ENCODE measurements at places on chromosomes 13 and 19. TPM values are rescaled to one million over a fixed set of nuclear protein-coding genes. Genes with fewer than 3 reads are reported as not detected.

The XRCC1 gene
- total RNA-seq = 8.7 TPM

The OR10H2 gene
- not detected for total RNA-seq

The CYP2A6 gene
- not detected for total RNA-seq

The SIGLEC12 gene
- 0.11 TPM for total RNA-seq

The ZNF420 gene
- total RNA-seq = 27.3 TPM

The AKAP8L gene
- 57.3 TPM for total RNA-seq

The ACP7 gene
- 0.11 TPM for total RNA-seq

The GSX1 gene
- total RNA-seq = not detected

DNA sequence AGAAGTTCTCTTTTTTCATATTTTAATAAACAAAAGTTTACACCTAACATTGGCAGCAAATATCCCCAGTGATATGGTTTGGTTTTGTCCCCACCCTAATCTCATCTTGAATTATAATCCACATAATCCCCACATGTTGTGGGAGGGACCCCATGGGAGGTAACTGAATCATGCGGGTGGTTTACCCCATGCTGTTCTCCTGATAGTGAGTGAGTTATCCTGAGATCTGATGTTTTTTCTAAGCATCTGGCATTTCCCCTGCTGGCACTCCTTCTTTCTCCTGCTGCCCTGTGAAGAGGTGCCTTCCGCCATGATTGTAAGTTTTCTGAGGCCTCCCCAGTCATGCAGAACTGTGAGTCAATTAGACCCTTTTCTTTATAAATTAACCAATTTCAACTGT lies 214.7 kb downstream of the SLITRK1 start:
- DNase-seq = no peak

- DNase-seq = no peak
Observed at GRCh38 chr19:51163257-51163656, 21.2 kb downstream of the SIGLEC7 start.

DNA sequence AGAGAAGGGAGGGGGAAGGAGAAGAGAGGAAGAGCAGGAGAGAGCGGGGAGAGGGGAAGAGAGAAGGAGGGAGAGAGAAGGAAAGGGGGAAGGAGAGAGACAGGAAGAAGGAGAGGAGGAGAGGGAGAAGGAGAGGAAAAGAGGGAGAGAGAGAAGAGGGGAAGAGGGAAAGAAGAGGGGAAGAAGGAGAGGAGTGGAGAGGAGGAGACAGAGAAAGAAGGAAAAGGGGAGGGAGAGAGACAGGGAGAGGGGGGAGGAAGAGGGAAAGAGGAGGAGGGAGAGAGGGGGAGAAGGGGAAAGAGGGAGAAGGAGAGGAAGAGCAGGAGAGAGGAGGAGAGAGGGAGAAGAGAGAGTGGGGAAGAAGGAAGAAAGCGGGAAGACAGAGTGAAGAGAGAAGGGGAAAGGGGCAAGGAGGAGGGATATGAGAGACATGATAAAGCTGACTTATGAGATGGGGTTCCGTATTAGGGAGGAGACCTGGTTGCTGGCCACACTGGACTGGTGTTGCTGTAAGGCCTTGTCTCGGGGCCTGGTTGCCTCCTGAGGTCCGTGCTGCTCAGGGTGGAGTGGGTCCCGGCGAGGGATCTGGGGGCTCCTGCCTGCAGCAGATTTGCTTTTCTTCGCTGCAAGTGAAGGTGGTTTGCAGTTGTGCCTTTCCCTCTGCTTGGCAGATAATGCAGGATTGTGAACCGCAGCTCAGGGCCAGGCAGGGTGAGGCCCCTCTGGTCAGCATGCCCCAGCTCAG lies 139.5 kb downstream of the TEX29 start:
- no peak for DNase-seq

DNA sequence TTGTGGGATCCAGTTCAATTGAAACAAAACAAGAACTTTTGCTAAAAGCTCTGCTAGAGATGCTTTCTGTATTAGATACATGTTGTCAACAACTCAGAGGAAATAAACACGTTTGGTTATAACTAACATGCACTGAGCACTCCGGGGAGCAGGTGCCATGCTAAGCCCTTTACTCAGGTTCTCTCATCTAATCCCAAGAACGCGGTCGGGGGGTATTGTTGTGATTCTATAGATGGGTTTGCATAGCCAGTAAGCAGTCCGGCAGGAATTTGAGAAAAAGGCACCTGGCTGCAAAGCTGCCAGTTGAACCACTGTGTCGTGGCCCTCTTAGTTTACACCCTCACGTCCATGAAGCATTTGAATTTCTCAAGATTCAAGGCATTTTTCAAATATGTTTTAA lies 24.3 kb upstream of the SPACA7 start:
- no peak for DNase-seq

DNA sequence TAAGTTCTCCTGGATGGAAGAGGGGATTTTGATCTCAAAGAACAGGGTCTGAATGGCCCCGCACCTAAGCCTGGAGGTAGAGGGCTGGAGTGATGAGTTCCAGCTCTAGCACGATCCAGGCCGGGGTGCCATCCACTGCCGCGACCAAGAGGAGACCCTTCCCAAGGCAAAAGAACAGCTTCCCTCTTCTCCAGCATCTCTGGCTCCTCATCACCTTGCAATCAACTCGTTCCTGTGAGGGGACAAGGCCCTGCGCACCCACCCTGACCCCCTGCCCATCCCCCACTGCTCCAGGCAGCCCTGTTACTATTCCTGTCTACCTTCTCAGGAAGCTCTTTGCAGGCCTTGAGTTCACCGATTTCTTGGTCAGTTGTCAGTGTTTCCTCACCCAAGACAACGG lies 17.8 kb downstream of the COL4A1 start:
- DNase-seq = no peak

DNA sequence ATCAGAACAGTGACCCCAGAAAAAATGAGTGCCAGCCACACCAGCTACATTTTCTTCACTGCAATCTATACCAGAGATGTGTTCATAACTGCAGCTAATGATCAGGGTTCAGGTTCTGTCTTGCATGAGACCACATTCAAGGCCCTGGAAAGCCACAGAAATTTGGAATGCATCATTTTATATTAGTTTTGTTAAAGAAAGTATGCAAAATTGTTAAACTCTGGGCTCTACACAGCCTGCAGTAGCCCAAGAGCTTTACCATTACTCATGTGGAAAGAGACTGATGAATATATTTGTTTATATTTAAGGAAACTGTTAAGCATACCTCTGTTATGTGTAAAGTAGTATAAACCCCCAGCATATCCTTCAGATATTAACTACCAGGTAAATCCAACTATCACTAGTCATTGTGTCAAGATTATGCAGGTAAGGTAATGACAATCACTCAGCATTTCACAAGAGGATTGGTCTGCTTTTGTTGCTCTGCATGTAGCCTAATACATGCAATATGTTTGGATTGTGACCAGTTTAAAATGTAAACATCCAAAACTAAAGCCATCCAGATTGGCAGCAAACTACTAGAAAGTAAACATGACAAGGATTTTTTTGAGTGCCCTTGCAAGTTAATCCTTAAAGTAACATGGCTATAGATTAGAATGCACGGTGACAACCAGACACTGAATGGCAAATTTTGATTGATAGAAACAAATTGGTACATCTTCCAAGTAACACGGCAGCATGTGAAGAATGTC lies 429.1 kb upstream of the ARGLU1 start:
- DNase-seq = no peak

DNA sequence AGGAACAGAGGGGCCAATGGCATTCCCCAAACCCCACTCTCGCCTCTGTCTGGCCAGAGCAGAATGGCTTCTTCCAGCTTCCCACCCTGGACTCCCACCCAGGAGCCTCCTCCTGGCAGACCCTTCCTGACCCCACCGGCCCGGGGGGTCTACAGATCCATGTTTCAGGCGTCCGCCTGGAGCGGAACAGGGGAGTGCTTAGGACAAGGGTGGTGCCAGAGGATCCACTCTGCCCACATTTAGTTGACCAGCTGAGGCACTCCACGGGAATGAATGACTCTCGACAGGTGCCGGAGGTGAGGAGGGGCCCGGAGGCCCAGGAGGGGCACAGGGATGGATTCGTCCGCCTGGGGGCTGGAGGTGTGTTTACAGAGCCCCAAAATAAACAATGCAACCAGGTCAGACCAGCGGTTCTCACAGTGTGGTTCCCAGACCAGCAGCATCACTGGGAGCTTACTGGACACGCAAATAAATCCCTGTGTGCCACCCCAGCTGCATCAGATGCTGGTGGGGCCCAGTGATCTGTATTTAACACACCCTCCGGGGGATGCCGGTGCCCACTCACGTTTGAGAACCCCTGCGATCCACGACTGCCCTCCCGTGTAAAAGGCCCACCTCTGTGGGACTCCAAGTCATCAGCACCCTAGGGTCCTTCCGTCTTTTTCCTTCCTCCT lies 15.1 kb upstream of the NCCRP1 start:
- no peak for DNase-seq

- DNase-seq = no peak
Observed at GRCh38 chr13:19586904-19587634, 25.7 kb upstream of the TPTE2 start.

GRCh38 chr19:10756791-10757190 lies 38.9 kb downstream of the DNM2 start:
- DNase-seq = no peak

- no peak for DNase-seq
Observed at GRCh38 chr13:69458013-69458412, 649.6 kb upstream of the ATXN8OS start.

GRCh38 chr13:86878781-86879180 lies 792.4 kb upstream of the SLITRK5 start:
- no peak for DNase-seq

DNA sequence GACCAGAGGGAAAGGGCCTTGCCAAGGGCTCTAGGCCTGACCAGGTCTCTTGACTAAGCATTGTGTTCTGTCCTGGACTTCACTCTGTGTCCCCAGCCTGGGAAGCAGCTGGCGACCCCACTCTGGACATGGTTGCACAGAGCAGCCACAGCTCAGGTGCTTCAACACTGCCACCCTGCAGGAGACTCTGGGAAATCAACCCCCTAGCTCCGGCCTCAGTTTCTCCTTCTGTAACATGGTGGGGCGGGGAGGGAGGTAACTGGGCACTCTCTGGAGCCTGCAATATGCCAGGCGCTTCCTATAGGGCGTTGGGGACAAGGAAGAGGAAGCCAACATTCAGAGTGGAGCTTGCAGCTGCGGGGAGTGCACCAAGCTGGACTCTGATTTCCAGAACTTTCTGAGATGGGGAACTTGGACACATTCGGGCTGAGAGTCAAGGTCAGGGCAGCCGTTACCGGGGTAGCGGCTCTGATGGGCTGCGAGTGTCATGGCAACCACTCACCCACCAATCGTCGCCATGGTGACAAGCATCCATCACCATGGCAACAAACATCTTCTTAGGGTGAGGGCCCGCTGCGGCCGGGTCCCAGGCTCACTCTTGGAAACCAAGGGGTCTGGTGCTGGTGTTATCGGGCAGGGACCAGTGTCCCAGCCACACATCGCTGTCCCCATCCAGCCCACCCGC lies 12.8 kb downstream of the F2RL3 start:
- no peak for DNase-seq

GRCh38 chr13:75217949-75218348 lies 264.0 kb downstream of the TBC1D4 start:
- no peak for DNase-seq

DNA sequence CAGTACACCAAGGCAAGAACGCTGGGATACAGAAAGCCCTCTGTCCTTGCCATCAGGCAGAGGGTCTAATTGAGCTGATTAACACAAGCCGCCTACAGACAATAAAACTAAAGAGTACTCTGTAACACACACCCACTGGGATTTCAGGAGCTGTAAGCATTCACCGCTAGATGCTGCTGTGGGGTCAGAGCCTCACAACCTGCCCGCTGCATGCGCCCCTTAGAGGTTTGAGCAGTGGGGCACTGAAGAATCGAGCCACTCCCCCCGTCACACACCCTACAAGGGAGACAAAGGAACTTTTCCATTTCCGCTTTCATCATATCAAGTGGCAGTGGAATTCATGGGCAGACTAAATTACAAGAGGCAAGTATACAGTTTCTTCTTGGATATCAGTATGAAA lies 1080.6 kb downstream of the PCDH17 start:
- no peak for DNase-seq

- no peak for DNase-seq
Observed at GRCh38 chr19:615619-616018, 17.7 kb downstream of the POLRMT start.
